Activated T-helper 17 cell treated with anti-CD3 and anti-CD28 coated beads, Interleukin-2, amount 50 U/mL, for 72 hours (primary cell): ENCODE measurements at places on chromosomes 11 and 22. TPM values are rescaled to one million over a fixed set of nuclear protein-coding genes. Genes with fewer than 3 reads are reported as not detected.

CDC42EP2 gene
- total RNA-seq, result 0.73 TPM

APOL6 gene
- total RNA-seq, result 23.0 TPM

CFAP300 gene
- not detected for total RNA-seq

TYMP gene
- 74.0 TPM for total RNA-seq

SCO2 gene
- 2.8 TPM for total RNA-seq

GAL3ST1 gene
- total RNA-seq, result not detected

LRRC32 gene
- 4.5 TPM for total RNA-seq

YPEL4 gene
- 1.5 TPM for total RNA-seq

DLG2 gene
- 1.9 TPM for total RNA-seq

MISFA gene
- total RNA-seq, result 2.5 TPM

CYB561A3 gene
- total RNA-seq, result 62.3 TPM

OR8D4 gene
- not detected for total RNA-seq

SMIM38 gene
- total RNA-seq, result 0.26 TPM

OR52E8 gene
- not detected for total RNA-seq

SF3A1 gene
- 294 TPM for total RNA-seq

PRR5L gene
- total RNA-seq, result 10.0 TPM
